ENCODE measurements at places on chromosomes 16 and 17.

DNA sequence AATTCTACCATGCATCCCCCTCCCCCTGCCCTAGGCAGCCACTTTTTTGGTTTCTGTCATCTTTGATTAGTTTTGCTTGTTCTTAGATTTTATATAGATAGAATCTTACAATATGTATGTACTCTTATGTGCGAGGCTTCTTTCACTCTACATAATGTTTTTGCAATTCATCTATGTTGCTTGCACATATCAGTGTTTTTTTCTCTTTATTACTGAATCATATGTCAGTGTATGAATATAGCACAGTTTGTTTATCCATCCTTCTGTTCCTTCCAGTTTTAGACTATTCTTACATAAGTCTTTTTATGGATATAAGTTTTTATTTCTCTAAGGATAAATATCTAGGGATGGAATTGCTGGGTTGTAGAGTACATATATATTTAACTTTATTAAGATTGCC is 26.6 kb downstream of the NLK start:
- no peak for DNase-seq

DNA sequence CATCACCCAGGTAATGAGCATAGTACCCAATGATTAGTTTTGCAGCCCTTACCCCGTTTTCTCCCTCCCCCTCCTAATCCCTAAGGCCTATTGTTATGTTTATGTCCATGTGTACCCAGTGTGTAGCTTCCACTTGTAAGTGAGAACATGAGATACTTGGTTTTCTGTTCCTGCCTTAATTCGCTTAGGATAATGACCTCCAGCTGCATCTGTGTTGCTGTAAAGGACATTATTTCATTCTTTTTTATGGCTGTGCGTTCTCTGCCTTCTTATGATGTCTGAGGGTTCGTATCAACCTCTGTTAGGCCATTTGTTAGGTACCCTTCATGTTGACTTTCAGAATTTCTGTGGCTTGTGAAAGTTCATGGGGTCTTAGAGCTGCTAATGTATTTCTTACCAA is 31.0 kb downstream of the CTCF start:
- no peak for DNase-seq

- DNase-seq = no peak
Measured at GRCh38 chr17:40121181-40122135, at the start of gene MSL1. Gene MSL1, plus strand, starts transcription at chr17:40121971. Its CDS starts 642 bp downstream, at chr17:40122613.

- DNase-seq = no peak
Measured at GRCh38 chr16:50956637-50957036, 194.4 kb downstream of the SALL1 start.
